ENCODE measurements at places on chromosomes 5 and 9.

DNA sequence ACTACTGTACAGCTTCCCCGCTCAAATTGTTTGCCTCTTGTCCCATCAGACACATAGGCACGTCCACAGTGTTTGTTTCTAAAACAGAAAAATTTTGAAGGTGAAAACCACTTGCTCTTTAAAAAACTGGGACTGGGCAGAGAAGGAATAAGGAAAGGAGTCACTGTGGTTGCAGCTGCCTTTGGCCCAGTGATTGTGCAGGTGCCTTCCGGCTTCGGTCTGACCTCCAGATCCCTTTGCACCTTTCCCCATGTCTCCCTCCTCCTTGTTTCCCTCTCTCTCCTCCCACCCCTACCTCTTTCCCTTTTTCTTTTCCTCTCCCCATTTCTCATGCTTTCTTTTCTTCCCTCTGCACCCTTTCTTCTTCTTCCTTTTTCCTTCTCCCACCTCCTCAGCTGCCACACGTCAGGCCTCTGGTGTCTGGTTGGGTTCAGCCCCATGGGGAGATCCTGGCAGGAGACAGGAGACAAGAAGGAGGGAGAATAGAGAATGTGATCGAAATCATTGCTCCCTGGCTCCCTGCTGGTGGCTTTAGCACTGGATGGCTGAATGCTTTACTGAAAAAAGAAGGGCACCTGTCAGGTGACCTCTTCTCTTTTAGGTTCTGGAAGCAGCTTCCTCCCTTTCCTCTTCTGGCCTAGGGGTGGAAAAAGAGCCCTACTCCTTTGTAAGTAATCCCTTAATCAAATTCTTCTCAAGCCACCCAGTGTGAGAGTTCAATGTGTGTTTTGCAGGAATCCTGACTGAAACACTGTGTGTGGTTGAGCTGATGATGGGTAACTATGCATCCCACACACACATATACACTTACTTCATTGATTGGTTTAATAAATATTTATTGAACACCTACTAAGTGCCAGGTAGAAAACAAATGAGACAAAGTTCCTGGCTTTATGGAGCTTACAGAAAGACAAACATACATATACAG, 267.3 kb downstream of the MAST4 start:
- no peak for DNase-seq

DNA sequence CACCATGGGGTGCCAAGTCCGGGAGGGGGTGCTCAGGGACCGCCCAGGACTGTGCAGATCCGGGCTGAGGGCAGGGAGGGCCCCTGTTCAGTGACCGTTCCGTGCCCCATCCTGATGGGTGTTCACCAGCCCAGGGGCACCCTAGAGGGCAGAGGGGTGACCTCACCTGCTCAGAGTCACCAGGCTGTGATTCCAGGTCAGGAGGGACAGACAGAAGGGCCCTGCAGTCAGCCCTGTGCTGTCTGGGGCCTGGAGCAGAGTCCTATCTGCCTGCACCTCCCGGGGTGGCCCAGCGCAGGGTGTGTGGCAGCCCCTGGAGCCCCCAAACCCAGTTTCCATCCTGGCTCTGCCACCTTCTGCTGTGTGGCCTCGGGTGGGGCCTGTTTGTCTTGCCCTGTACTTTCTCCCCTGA, 241.9 kb downstream of the PBX3 start:
- DNase-seq, result no peak

GRCh38 chr9:34127035-34127948, 794 bp upstream of the DCAF12 start:
- no peak for DNase-seq

GRCh38 chr9:77433675-77434445, 214.3 kb downstream of the GNA14 start:
- DNase-seq, result peak; percentile 32

DNA sequence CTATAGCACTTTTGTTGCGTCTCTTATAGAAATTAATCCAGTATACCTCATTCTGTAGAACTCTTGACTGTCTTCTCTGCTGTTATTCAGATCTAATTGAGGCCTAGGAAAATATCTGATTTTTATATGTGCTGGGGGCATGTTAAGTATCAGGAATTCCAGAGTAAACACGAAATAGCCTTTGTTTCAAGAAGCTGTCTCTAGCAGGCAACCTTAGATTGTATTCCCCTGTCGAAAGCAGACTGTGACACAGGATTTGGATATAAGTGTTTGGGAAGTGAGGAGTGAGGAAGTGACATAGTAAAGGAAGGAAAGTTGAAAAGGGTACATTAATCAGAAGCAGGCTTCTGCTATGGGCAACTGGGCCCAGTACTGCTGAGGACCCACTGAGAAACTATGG, 72.1 kb upstream of the RASA1 start:
- DNase-seq, result no peak

- no peak for DNase-seq
Observed at GRCh38 chr9:76570826-76571225, 111.8 kb downstream of the GCNT1 start.

GRCh38 chr9:19283072-19283710, 52.7 kb downstream of the DENND4C start:
- no peak for DNase-seq

GRCh38 chr5:91487420-91487819, 104.3 kb upstream of the ARRDC3 start:
- DNase-seq, result no peak

DNA sequence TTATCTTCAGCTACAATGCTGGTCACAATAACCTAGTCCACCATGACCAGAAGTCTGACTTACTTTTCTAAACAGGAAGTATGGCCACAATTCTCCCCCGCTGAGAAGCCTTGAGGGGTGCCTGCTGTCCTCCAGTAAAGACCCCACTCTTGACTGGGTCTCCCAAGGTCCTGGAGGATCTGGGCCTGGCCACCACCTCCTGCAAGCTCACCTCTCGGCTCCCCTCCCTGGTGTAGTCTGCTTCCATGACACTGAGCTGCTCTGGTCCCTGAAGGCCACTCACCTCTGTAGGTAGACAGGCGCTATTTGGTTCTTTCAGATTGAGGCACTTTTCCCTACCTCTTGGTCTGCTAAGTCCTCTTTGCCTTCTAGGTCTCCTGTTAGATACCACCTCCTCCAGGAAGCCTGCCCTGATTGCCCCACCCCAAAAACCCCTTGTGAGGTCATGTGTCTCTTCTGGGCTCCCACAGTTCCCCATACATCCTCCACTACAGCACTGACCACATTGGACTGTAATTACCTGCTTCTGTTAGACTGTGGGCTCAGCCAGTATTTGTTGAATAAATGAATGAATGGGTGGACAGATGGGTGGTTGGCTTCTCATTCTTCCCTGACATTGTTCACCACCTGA, 62.6 kb upstream of the IER5L start:
- DNase-seq, result no peak

- no peak for DNase-seq
Observed at GRCh38 chr5:124111886-124112285, 599.9 kb downstream of the CSNK1G3 start.

GRCh38 chr9:20031836-20032235, 243.0 kb upstream of the SLC24A2 start:
- no peak for DNase-seq

GRCh38 chr9:81374459-81375186, 314.7 kb downstream of the TLE1 start:
- no peak for DNase-seq

- DNase-seq, result no peak
Observed at GRCh38 chr5:139962445-139962844, 80.7 kb downstream of the NRG2 start.

DNA sequence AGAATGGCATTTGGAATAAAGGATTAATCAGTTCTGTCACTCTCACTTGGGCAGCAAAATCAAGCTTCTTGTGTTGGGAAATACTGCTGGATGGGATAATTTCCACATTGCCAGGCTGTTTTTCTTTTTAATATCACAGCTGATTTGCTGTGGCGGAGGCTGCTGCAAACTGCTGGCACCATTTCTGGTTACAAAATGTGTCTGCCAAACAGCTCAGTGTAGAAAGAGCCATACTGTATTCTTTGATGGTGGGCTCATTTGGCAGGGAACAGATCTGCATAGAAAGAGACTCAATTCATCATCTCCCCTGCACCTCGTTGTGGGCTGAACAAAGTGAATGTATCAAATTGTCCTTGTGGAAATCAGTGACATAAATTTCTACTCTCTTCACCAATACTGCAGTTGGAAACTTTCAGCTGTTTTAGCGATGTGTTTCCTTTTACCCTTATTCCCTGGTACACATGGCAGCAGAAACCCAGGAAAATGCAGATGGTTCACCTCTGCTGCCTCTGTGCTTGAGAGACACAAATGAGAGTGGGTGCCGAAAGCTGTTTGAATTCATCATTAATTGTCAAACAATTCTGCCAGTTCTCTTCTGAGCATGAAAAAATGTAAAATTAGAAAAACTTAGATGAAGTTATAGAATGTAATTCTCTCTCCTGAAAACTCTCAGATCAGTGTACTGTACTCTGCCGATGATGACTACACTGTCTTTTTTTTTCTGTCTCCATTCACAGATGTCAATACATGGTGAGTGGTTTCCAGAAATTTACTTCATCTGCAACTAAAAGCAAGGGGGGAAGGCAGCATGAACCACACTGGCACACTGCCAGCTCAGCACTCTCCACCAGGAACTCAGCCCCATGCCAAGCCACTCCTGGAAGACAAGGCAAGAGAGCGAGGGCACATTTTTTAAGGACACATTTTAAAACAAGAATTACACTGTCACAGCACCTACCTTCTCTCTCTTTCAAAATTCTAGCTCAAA, 75.0 kb downstream of the HMHB1 start:
- no peak for DNase-seq

DNA sequence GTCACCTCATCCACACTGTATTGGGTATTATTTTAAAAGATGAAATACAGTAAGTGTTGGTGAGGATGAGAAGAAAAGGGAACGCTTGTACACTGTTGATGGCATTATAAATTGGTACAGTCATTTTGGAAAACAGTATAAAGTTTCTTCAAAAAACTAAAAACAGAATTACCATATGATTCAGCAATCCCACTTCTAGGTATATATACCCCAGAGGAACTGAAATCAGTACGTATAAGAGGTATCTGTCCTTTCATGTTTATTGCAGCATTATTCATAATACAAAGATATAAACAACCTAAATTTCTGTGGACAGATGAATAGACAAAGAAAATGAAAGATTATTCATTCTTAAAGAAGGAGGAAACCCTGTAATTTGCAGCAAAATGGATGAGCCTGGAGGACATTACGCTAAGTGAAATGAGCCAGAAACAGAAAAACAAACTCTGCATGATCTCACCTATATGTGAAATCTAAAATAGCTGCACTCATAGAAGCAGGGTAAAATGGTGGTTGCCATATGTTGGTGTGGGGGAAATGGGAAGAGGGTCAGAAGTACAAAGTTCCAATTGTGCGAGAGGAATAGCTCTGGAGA, 191.6 kb downstream of the TRIM36 start:
- no peak for DNase-seq

Measured in stimulated activated CD4-positive, alpha-beta T cell treated with anti-CD3 and anti-CD28 coated beads, Interleukin-12 subunit alpha, Interleukin-12 subunit beta, amount 100 ng/mL, for 48 hours (primary cell).